ENCODE measurements at places on chromosomes 12 and 14. TPM values are rescaled to one million over a fixed set of nuclear protein-coding genes. Genes with fewer than 3 reads are reported as not detected.

DTX1 gene
- not detected for total RNA-seq

CARMIL3 gene
- under 0.01 TPM for total RNA-seq

PMEL gene
- 1.2 TPM for total RNA-seq

PLEKHD1 gene
- not detected for total RNA-seq

STRAP gene
- 64.5 TPM for total RNA-seq

SETD1B gene
- total RNA-seq = 2.4 TPM

NRIP2 gene
- total RNA-seq = not detected
